ENCODE measurements at places on chromosomes 13 and 19. TPM values are rescaled to one million over a fixed set of nuclear protein-coding genes. Genes with fewer than 3 reads are reported as not detected.

PTH2 gene
- not detected for polyA plus RNA-seq

ACP7 gene
- not detected for polyA plus RNA-seq

IGSF23 gene
- polyA plus RNA-seq = not detected

TNFAIP8L1 gene
- polyA plus RNA-seq = 9.2 TPM

UHRF1 gene
- 103 TPM for polyA plus RNA-seq

OR4F17 gene
- not detected for polyA plus RNA-seq

CEACAM6 gene
- polyA plus RNA-seq = not detected

SHISA7 gene
- polyA plus RNA-seq = not detected

PSG2 gene
- polyA plus RNA-seq = not detected

CRB3 gene
- 1.9 TPM for polyA plus RNA-seq

ZNF93 gene
- polyA plus RNA-seq = 2.4 TPM

- DNase-seq = no peak
Observed at GRCh38 chr13:113526466-113527220, 36.1 kb upstream of the DCUN1D2 start.

GRCh38 chr13:108266321-108266990 is 3.1 kb upstream of the TNFSF13B start:
- no peak for DNase-seq

DNA sequence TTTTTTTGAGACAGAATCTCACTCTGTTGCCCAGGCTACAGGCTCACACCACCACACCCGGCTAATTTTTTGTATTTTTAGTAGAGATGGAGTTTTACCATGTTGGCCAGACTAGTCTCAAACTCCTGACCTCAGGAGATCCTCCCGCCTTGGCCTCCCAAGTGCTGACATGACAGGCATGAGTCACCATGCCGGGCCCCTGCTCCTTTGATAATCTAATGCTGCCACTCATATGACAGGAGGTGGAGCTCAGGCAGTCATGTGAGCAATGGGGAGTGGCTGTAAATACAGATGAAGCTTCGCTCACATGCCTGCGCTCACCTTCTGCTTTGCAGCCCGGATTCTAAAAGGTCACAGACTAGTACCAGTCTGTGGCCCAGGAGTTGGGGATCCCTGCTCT is 25.1 kb downstream of the ARHGEF18 start:
- DNase-seq = no peak

- DNase-seq = no peak
Observed at GRCh38 chr13:41315443-41316047, 4.5 kb downstream of the NAA16 start.

GRCh38 chr19:38196245-38196837 is 27.7 kb downstream of the DPF1 start:
- DNase-seq = no peak

GRCh38 chr13:51767100-51767499 is 36.9 kb downstream of the DHRS12 start:
- no peak for DNase-seq

- DNase-seq = no peak
Observed at GRCh38 chr13:36919833-36920615, at the start of gene SMAD9. Gene SMAD9 (minus strand): TSS chr13:36920238. CDS start chr13:36879689, 40,549 bp downstream.

DNA sequence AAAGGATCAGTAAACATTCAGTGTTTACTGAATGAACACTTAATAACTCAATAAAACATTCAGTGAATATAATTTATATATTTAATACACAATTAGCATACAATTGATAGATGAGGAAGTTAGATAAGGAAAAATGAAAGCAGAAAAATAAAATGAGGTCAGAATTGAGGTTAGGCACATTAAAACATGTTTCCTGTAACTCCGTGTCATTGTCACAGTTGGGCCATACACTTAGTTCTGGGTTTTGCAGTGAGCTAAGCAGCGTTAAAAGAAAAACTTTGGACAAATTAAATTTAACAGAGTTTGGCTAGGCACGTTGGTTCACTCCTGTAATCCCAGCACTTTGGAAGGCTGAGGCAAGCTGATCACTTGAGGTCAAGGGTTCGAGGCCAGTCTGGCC is 71.4 kb downstream of the MIPEP start:
- no peak for DNase-seq

DNA sequence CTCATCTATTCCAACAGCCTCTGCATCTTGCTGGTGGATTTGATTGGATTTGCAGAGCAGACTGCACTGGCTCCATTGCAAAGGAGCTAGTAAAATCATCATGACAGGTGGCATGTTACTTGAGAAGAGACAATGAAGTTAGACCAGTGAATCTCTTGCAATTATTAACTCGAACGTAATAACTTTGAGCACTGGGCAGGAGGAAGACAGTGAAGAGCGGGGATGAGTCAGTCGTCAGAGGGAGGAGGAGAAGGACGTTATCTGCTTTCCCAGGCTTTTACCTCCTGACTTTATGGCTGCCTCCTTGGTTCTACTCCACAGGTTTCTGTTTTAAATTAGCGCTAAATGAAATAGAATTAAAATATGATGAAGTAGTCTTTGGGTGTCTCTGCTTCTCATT is 257.8 kb upstream of the IPO5 start:
- no peak for DNase-seq

DNA sequence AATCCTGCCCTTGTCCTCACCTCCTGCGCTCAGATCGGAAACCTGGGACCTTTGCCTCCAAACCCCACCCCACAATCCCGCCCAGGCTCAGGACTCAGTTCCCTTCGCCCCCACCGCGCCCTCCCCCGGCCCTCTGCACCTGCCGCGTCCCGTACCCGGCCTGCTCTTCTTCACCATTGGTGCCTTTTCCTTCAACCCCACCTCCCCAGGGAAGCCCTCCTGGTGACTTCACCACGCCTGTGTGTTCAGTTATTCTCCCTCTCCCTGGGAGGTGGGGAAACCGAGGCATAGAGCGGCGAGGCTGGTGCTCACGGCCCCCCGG is 19.3 kb upstream of the TCF3 start:
- no peak for DNase-seq

GRCh38 chr19:18929311-18929710 is 9.8 kb downstream of the DDX49 start:
- no peak for DNase-seq

- no peak for DNase-seq
Observed at GRCh38 chr13:104043184-104043583, 977.0 kb upstream of the SLC10A2 start.

DNA sequence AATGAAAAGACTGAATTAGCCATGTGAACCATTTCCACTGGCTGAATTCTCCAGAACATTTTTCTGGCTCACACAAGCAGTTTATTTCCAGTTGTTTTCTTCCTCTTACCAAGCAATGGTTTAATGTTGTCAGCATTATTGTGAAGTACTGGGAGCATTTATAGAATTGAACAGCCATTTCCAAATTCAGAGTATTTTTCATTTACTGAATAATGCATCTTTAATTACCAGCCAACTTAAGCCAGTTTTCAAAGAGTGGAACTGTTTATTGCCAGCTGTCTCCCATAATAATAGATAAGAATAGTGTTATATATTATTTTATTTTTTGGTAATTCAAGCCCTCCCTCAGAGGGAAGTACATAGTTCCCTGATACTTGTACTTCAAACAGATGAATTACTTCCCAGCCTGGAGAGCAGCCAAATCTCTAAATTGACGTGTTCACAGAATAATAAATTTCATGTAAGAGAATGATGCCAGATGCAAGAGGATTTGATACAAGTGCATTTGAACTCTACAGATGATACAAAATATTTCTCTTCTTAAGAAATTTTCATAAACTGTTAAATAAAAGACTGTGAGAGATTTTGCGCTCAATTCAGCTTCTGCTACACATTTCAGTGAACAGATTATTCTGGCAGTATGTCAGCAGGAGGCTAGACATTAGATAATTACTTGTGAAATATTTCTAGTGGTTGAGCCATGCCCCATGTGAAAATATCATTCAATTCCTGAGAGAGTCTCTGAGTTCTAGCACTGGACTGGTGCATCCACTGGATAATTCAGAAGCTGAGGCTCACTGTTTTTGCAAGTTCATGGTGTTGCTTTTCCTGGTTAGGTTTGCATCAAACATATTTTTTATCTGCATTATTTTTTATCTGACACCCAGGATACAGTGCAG is 315.9 kb downstream of the SLC7A1 start:
- no peak for DNase-seq

- no peak for DNase-seq
Observed at GRCh38 chr13:60435762-60436374, 38.8 kb downstream of the TDRD3 start.

DNA sequence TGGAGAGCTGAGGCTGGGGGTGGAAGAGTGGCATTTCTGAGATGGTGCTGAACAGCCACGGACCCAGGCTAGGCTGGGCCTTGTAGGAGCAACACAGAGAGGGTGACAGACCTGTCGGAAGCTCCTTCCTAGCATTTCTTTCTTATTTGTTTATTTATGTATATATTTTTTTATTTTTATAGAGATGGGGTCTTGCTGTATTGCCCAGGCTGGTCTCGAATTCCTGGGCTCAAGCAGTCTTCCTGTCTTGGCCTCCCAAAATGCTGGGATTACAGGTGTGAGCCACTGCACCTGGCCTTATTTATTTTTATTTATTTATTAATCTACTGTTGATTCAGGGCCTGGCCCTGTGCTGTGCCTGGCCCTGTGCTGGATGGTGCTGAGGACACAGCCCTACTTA is 6.5 kb downstream of the CIC start:
- DNase-seq = no peak

- DNase-seq = no peak
Observed at GRCh38 chr19:33667881-33668280, 46.1 kb downstream of the CHST8 start.

- DNase-seq = no peak
Observed at GRCh38 chr19:43957891-43958290, 6.9 kb downstream of the ZNF221 start.

GRCh38 chr13:23960566-23961156 is 63.4 kb upstream of the C1QTNF9B start:
- no peak for DNase-seq

GRCh38 chr19:29259153-29259552 is 46.2 kb upstream of the UQCRFS1 start:
- no peak for DNase-seq

GRCh38 chr19:52473655-52474350 is 20.4 kb downstream of the ZNF578 start:
- no peak for DNase-seq

- DNase-seq = no peak
Observed at GRCh38 chr13:74074723-74075122, 59.5 kb downstream of the KLF12 start.

DNA sequence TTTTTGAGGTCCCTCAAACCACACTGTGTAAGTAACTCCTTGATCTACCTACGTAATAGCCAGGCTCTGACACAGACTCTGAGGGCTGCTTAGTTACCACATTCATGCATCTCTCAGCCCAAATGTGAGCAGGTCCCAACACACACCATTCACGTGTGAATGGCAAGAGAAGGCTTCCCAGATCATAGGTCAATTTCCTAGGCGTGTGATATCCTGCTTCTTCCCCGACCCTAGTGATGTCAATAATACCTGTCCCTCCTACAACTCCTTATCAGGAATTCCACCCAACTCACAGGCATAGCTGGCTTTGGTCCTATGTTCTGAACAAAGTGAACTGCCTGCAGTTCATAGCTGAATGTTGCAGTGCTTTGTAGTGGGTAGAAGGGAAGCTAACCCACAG is 334.5 kb downstream of the RFC3 start:
- no peak for DNase-seq

DNA sequence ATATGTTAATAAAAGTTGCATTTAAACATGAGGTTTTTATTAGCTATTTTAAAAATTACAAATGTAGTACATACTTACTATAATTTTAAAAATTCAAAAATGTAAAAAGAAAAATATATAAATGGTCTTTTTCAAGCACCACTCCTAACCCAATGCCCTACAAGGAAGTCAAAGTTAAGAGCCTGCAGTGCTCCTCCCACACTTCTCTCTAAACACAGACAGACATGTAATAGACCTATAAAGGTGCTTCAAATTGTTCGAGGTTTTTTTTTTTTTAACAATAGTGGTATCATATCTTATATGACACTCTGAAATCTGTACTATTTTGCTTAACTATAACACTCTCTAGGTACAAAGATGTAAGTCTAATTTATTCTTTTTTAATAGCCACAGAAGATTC is 25.4 kb downstream of the VWA8 start:
- DNase-seq = no peak

DNA sequence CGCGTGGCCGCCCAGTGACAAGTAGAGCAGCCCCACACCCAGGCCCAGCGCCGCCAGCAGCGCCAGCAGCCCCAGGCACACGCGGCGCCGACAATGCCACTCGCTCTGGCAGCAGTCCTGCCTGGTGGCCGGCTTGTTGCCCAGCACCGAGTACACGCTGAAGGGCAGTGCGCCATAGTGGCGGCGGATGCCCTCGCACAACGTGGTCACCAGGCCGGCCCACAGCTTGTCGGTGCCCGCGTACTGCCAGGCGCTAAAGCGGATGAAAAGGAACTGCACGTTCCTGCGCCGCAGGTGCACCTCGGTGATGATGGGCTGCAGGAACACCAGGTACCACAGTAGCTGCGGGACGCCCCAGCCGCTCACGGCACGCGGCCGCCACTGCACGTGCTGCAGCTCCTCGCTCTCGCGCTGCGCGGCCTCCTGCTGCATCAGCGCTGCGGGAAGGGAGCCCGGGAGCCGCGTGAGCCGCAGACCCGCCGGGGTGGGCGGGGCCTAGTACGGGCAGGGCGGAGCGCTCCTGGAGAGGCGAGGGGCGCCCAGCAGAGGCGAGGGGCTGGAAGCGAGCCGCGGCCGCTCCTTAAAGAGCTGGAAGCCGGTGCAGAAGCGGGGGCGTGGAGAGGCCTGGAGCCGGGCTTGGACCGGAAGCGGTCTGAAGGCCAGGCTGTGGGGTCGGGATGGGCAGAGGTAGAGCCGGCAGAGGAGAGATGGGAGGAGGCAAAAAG is 7.3 kb downstream of the NKPD1 start:
- DNase-seq = no peak

DNA sequence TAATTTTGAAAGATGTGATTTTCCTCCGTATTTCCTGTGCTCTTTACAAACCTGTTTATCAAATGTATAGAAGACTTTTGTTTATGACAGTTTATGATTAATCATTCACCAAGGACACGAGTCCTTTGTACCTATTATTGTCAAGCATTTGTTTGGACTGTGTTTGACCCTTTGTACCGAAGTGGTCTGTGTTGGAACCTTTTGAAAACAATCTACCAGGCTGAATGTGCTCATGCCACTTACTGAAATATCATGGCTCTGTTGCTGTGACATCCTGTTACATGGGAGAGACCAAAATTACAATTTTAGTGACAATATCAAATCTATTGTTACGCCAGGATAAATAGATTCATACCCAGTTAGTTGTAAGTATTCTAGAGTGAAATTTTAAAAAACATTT is 193.6 kb downstream of the IRS2 start:
- DNase-seq = no peak

DNA sequence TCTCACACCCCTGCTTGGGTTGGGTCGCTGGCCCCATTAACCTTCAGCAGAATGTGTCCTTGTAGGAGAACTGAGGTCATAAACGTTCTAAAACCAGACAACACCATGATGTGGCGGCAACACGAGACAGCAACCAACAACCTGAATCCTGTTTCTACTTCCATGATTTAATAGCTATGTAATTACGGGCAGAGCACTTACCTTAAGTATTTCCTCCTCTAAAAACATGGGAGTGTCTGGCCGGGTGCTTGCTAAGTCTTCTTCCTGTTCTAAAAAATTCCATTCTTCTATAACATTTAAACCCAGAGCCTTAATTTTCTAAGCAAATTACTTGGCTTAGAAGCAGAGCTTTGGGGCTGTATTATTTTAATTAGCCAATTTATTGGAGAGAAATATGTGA is 33.5 kb upstream of the IRS2 start:
- DNase-seq = no peak
